ENCODE measurements at places on chromosomes 2 and 18.

GRCh38 chr18:58635891-58636290 lies 7.0 kb upstream of the ALPK2 start:
- no peak for DNase-seq

GRCh38 chr18:69567813-69568488 lies 167.3 kb downstream of the DOK6 start:
- no peak for DNase-seq

- no peak for DNase-seq
Observed at GRCh38 chr18:76442413-76443171, 52.5 kb downstream of the ZNF516 start.

GRCh38 chr2:96533292-96534073 lies 3.1 kb upstream of the ARID5A start:
- DNase-seq = no peak

DNA sequence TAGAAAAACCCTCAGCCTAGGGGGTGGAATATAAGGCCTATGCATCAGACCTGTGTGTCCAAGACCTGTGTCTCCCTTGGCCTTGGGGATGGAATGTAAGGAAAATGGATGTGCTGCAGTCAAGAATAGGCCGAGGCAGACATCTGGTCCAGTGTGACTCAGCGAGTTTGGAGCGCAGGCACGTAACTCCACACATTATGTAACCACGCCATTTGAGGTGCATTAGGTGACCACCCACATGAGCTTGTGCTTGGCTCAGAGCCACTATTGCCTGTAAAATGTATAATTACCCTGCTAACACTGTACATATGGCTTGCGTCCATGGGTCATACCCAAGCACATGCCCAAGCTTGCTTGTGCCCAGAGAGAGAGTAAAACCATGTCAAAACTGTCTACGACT lies 580.9 kb upstream of the HNMT start:
- no peak for DNase-seq

DNA sequence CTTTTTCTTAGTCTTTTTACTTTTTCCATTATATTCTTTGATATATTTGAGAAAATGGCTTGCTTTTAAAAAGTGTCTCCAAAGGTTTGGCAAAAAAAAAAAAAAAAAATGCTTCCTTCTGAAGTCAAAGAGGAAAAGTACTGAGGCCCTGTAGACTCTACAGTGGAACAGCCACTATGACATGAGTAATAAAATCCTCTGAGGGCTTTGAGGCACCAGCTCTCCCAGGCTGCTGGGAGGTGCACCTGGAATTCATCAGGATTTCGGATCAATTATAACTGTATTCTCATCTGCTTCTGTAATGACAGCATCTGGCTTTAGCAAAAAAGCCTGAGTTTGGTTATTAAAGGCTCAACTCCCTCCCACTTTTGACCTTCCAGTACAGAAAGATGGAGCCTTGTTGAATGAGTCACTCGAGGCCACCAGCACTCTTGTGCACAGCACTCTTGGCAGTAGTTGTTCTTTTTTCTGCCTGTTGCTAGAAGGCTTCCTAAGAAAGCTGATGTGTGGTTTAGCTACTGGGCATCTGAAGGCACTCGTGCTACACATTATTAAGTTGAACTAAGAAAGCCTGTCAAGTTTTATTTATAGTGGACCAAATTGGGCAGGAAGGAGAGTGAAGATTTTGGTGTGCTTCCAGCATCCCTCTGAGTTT lies 131.3 kb downstream of the PRPF40A start:
- no peak for DNase-seq

DNA sequence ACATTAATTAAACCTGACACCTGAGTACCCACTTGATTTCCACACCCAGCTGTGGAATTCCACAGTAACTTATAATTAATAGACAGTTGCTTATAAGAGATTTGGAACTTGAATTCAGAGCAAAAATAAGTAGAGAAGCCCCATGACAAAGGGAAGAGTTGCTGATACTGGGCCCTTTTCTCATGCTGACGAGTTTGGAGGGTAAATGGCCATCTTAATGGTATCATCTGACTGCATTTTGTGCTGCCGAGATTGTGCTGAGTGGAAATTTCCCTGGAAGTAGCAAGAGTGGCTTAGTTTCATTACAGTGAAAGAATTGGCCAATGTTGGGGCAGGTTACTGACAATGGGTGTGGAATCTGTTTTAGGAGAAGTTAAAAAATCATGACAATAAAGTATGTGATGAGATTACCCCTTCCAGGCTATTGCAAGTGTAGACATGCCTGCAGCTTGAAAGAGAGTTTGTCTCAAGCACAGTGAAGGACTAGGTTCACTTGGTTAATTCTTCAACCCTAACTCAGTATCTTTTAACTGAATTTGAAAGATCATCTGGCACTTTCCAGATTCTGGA lies 49.9 kb downstream of the VSNL1 start:
- no peak for DNase-seq

DNA sequence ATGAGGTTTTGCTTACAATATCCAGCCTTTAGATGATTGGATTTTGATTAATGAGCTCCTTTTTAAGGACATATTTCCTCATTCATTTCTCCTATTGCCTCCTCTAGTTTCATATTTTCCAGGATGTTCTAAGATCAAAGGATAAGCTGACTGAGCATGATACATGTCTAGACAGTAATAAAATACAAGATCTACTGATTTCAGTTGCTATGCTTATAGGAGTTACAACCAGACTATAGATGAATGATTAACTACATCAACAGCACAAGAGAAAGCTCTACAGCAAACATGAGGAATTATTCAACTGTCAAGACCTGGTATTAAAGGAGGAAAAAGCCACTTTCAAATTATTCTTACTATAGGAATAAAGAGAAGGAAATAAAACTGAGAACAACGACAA lies 85.0 kb upstream of the LINC00305 start:
- no peak for DNase-seq

- no peak for DNase-seq
Observed at GRCh38 chr18:76765649-76766048, 56.7 kb upstream of the ZNF236 start.

GRCh38 chr2:235381261-235381912 lies 112.5 kb upstream of the AGAP1 start:
- no peak for DNase-seq

- DNase-seq = no peak
Observed at GRCh38 chr2:38149531-38149930, 73.6 kb upstream of the CYP1B1 start.

- no peak for DNase-seq
Observed at GRCh38 chr2:83578405-83578804, 880.7 kb downstream of the SUCLG1 start.

DNA sequence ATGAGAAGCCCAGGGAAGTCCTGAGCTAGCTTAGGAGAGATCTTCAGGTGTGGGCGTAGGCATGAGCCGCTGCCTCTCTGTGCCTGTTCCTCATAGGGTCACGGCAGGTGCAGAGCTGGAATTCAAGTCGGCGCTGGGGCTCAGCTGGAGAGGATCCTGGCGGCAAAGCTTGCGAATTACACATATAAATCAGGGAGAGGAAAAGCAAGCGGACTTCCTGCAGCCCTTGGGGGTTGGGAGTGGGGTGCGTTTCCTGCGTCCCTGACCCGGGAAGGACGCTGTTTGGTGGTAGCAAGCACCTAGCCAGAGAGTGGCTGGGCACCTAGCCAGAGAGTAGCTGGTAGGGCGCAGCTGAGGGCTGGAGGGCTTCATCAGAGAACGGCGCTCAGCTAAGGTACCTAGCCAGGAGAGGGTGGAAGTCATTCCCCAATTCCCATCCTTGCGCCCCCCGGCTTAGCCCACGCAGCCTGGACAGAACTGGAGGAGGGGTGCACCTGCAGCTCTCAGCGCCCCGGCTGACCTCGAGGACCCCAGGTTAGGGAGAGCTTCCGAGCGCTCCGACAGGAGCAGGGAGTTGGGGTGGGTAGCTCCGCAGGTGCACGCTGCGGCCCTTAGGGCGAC lies 459 bp upstream of the EFR3B start:
- DNase-seq = no peak

- DNase-seq = no peak
Observed at GRCh38 chr2:26644188-26644835, 3.1 kb upstream of the CIB4 start.

DNA sequence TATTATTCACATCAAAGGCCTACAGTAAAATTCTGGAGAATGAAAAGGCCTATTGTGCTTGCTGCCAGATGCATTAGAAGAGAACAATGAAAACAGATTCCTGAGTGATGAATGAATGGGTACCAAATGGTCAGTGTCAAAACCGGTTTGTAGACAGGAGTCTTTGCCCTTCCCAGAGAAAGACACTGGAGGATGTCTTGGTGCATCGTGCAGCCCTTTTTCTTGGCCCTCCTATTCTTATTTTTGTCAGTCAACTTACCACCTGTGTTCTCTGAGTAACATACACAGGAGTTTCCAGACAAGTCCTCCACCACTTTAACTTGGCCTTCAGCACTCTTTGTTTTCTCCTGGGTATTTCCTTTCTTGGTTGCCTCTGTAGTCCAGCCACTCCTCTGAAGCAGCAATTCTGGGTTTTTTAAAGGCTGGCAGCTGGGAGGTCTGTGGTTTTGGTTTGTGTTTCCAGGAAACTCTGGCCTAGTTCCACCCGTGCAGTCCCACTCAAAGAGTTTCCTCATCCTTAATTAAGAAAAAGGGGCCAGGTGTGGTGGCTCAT lies 29.4 kb downstream of the PSTPIP2 start:
- DNase-seq = peak; percentile 61

DNA sequence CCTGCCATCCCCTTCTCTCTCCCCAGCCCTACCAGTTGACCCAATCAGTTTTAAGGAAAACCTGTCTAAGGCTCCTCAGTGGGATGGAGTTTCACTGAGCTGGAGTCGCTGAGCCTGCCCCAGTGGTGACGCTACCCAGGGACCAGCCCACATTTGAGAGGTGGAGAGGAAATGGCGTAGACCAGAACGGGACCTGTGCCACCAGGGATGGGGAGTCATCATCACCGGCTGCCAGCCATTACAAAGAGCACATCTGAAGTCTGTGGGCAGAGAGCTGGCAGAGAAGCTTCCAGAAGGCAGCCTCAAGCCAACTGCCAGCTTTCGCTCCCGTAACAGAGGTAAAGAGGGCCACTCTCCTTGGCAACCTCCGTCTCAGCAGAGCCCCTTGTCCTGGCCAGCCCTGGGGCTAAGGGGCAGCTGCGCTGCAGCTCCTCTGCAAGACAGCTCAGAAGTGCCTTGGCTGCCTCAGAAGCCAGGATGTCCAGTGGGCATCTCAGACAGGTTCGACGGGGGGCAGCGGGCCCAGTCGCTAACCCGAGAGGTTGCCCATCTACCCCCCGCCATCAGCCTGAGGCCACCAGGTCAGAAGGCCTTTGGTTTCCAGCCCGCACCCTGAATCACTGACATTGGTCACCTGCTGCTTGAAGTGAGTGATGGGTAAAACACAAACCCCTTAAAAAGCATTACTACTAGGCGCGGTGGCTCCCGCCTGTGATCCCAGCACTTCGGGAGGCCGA lies 15.4 kb downstream of the SDC1 start:
- no peak for DNase-seq

- DNase-seq = no peak
Observed at GRCh38 chr2:55879976-55880375, 43.6 kb downstream of the EFEMP1 start.

- DNase-seq = no peak
Observed at GRCh38 chr2:240786871-240787311, 33.1 kb downstream of the KIF1A start.

DNA sequence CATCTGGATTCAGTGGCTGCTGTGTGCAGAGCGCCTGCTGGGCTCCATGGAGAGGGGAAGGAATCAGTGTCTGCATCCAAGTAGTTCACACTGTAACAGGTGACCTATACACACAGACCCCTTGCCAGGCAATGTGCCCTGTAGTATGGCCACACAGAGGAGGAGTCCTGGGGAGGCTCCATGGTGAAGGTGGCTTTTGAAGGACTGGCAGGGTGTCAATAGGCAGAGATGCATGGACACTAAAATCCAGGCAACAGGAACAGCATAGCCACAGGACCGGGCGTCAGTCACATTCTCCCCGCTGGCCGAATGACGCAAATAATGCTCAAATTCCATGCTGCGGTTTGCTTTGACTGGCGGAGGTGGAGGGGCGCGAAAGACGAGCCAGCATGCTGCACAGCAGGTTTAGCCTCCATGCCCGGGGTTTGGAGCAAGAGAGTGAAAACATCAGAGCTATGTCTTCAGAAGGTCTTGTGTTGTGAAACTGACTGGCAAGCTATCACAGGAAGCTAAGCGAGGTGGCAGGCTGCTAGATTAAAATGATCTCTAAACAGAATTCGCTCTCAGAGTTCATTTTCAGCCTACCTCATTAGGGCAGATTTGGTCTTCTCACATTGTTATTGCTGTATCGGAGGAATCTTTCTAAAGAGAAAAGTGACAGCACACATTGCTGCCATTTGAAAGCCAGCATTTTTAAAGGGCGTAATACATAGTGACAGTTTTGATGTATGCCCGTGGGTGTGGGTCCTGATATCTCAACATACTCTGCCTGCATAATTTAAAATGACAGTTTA lies 1.2 kb upstream of the CHMP1B start:
- DNase-seq = no peak

- DNase-seq = no peak
Observed at GRCh38 chr2:159744363-159744762, 32.1 kb downstream of the MARCHF7 start.

DNA sequence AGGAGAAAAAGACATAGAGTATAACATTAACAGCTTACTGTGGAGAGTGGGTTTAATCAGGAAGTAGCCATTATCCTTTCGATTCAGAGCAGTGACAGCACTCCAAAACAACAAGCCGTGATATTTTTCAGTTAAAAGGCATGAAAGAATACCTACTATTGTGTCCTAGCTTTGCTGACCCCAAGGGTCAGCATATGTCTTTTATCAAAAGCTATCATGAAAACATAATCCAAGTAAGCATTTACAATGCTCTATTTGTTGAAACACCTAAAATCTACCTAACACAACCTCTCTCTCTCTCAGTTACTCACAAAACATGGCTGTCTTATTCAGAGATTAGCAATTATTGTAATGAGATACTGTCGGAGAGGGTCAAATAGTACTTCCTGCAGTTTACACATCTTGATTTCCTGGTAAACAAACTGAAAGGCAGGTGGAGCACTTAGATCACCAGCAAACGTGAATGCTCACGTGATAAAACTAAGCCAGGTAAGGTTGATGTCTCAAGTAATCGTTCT lies 100.0 kb downstream of the BAZ2B start:
- DNase-seq = peak; percentile 30

GRCh38 chr2:44836916-44837315 lies 104.6 kb upstream of the SIX3 start:
- no peak for DNase-seq

DNA sequence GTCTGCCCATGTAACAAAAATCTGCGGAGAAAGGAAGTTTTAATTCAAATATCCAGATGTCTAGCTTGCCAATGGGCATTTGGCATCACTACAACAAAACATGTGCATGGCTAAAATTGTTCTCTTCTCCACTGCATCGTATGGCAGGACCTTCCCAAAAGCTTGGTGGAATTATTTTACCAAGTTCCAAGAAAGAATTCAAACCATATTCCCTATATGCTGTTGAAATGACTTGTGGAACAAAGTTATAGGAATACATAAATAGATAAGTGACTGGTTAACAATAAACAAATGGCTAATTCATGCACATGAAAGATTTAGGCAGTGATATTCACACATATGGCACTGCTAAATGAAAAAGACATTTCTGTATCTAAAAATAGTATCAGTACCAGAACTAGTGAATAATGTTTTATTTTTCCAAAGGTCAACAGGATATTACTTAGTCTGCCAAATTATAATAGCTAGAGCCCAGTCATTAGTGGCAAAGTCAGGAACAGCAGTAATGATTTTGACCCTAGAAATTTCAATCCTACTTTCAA lies 425.4 kb upstream of the VRK2 start:
- DNase-seq = no peak

GRCh38 chr18:42936289-42936688 lies 179.2 kb downstream of the RIT2 start:
- no peak for DNase-seq

- no peak for DNase-seq
Observed at GRCh38 chr2:132814651-132815050, 144.6 kb upstream of the LYPD1 start.

- DNase-seq = no peak
Observed at GRCh38 chr2:83866211-83866610, 592.9 kb downstream of the SUCLG1 start.
